Occipital lobe (tissue), 3 donors: ENCODE measurements at places on chromosomes 5 and 9.

DNA sequence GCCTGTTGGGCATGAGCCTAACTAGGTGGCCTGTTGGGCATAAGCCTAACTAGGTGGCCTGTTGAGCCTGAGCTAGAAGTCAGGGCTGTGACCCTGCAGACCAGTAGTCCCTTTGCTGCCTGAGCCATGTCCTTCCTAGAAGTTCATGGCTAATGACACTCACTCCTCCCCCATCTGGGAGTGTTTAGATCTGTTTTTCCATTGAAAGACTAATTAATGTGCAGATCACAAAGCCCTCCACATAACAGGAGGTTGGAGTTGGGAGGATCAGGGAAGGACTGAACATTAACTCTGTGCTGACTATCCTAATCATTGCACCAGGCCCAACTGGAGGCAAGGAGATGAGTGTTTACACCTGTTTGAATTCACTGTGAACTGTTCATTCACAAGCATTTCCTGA, 27.6 kb downstream of the SLC25A48 start:
- no peak for DNase-seq

DNA sequence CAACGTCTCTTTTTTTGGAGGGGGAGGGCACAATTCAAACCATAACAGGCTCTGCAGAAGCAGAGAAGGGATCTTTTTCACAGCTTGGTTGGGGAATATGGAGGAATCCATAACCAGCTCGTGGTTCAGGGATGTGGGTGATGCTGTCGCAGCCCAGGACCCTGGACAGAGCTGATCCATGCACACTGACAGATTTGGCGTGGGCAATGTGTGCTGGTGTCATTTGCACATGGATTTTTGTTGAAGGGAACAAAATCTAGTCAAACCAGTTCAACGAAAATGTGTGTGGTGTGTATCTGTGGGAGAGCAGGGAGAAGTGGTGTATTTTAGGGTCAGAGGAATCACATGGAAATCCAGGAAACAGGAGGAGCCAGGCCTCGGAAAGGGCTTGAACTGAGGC, 4.2 kb downstream of the DOCK2 start:
- no peak for DNase-seq

GRCh38 chr5:142845402-142845921, 75.3 kb downstream of the ARHGAP26 start:
- no peak for DNase-seq

GRCh38 chr5:51559921-51560658, 176.8 kb downstream of the ISL1 start:
- no peak for DNase-seq

GRCh38 chr5:62569470-62569869, 9.1 kb upstream of the LRRC70 start:
- DNase-seq: no peak

- no peak for DNase-seq
These were observed 28.9 kb downstream of the FYB1 start for GRCh38 chr5:39190311-39191102.

- DNase-seq: no peak
These were observed 239.4 kb downstream of the NSG2 start for GRCh38 chr5:174284873-174285272.

GRCh38 chr9:95077053-95077765, 240.3 kb downstream of the FANCC start:
- DNase-seq: no peak

- no peak for DNase-seq
These were observed 221.5 kb upstream of the PANK3 start for GRCh38 chr5:168800701-168801100.

- DNase-seq: no peak
These were observed 310.4 kb downstream of the ACTL7B start for GRCh38 chr9:108545436-108545835.

DNA sequence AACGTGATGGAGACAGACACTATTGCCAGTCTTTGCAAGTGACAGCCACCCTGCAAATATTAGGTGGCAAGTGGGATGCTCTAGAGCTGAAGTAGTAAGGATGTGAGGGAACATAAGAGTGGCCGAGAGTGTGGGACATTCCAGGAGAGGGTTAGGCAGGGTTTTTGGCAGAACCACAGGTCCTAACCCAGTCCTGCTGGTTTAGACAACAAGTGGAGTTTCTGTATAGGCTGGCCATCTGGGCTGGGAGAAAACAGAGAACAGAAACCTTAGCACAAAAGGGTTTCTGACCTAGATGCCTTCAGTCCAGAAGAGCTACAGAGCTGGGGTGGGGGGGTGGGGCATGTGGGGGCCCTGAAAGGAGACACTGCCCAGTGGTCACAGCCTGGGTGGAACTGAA, 107.4 kb downstream of the TMEM174 start:
- DNase-seq: no peak

- no peak for DNase-seq
These were observed 233.7 kb upstream of the ADRA1B start for GRCh38 chr5:159682623-159683022.

DNA sequence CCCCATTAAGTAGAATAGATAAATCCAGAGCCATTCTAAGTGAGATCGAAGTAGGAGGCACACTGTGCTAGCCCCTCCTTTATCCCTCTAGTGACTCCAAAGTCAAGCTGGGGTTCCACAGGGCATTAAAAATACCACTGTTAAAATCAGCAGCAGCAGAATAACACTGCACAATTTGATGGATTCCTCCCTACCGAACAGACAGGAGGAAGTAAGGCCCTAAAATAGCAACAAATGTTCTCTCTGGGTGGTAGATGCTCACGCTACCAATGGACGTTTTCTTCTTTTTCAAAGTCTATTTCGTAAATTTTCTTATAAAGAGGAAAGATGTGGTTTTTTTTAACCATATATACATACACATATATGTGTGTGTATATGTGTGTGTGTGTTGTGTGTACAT, 54.4 kb downstream of the FBXW11 start:
- DNase-seq: no peak

GRCh38 chr9:122468735-122469134, 9.0 kb downstream of the OR1J1 start:
- no peak for DNase-seq

- no peak for DNase-seq
These were observed 352.6 kb upstream of the PANK3 start for GRCh38 chr5:168931638-168932345.

- DNase-seq: no peak
These were observed 9.9 kb downstream of the PAPPA start for GRCh38 chr9:116163293-116164055.

DNA sequence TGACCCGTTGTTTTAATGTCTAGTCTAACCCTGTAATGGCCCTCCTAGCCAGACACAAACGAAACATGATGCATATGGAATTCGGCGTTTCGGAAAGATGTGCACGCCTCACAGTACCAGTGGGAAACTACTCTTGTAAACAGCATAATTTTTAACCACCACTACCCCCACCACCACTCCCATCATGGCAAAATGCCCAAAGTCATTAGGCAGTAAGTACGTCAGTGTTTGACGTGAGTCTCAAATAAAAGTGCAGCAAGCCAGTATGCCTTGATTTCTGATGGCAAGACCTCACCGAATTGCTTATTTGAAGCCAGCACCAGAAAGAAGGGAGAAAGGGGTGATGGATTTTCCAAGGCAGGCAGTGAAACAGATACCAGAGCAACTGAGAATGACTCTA, 71.4 kb downstream of the ADRB2 start:
- DNase-seq: no peak

- DNase-seq: no peak
These were observed 47.6 kb downstream of the RGS3 start for GRCh38 chr9:113511047-113511521.

- DNase-seq: peak; percentile 52
These were observed 959 bp upstream of the FBXL17 start for GRCh38 chr5:108382784-108383330.

DNA sequence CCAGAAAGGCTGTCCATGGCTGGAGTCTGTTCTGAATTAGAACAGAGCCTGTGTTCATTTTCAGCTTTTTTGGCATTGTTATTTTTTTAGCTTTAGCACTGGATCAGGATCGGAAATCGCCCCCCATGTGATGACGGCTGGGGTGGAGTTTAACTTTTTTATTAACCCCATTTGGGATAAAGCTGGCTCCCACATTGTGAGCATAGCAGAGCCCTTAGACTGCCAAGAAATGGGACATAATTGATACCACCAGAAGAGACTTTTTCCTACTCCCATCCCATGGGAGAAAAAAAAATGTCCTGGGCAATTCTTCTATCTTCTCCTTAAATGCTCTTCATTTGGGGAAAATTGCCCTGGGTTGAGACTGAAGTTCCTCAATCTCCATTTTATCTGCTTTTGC, 52.4 kb downstream of the SLIT3 start:
- no peak for DNase-seq

DNA sequence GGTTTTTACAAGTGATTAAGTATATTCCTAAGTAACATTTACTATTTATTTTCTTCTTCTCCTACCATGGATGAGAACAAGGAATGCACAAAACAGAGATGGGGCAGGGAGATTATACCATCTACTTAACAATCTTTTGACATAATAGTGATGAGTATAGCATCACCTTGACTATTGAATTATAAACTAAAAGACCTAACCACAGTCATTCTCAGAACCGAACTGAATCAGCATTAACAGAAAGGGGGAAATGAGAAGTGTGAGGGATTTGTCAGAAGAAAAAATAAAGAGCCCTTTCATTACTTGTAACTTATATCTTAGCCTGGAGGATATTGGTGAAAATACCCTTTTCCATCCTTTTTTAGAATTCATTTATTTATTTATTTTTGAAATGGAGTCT, 21.9 kb downstream of the OR2Y1 start:
- no peak for DNase-seq

DNA sequence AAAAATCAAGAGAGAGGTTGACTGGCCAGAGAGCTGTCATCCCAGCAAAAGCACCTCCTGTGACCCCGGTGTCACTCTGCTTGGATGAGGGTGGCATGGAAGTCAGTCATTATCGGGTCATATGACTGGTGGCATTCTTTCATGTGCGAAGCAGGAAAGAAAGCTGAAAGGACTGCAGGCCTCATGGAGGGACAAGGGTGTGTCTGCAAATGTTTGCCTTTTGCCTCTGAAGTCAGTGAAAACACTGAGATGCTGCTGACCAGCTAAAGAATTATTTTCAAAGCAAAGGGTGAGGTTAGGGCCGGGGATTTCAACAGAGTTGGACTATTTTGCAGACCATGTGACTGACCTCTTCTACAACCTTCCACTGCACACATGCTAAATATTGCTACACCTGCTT, 298.3 kb downstream of the CSNK1G3 start:
- DNase-seq: no peak

DNA sequence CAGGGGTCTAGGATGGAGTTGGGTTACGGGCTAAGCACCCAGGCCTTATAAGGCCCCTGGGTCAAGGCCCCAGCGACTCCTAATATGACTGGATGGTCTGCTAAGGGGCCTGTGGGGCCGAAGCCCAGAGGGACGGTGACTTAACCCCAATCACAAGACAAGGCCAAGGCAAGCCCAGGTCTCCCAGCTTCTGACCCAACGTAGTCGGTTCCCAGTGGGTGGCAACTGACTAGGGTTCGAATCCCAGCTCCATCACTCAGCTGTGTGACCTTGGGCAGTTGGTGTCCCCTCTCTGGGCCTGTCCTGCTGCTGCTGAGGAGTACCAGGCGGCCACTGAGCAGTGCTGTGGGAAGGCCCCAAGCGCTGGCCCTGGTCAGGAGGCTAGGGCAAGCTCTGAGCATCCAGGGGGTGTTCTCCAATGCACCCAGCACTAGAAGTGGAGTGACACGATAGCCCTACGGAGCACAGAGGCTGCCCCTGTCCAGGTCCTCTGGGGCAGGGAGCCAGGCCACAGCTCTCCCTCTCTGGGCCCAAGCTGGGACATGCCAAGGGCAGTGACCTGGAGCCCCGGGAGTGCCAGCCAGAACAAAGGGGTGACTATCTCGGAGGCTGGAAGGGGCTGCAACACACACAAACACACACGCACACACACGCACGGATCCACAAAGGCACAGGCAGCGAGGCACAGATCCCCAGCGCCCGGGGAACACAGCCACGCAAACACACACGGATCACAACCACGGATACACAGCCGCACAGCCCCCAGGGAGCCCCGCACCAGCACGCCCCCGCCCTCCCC, 512 bp downstream of the AK1 start:
- no peak for DNase-seq

DNA sequence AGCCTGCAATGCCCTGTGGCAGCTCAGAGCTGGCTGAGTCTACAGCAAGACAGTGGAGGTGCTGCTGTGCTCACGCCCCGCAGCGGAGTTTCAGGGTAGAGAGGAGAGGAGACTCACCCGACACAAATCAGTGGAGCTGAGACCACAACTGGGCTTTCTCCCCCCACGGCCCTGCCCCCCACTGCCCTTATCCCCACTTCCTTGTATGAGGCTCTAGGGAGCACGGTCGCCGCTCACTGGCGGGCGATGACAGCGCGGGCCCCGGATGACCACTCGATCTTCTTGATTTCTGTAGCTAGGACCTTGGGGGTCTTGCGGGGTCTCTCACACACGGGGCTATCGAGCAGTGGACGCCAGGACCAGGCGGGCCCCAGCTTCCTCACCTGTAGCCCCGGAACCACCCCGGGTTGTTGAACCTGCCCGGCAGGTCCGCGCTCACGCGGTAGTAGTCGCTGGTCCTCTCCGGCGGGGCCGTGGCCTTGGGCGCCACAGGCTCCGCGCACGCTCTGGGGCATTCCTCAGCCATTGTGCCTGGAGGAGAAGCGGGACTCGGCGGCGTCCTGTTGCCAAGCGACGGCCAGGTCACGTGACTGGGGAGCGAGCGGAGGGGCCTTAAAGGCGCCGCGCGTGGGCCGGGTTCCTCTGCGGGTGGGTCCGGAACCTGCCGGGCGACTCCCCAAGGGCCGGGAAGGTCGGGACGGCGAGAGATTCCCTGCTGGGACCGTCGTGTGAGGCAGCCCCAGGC, 984 bp upstream of the MRPS2 start:
- peak; percentile 90 for DNase-seq

DNA sequence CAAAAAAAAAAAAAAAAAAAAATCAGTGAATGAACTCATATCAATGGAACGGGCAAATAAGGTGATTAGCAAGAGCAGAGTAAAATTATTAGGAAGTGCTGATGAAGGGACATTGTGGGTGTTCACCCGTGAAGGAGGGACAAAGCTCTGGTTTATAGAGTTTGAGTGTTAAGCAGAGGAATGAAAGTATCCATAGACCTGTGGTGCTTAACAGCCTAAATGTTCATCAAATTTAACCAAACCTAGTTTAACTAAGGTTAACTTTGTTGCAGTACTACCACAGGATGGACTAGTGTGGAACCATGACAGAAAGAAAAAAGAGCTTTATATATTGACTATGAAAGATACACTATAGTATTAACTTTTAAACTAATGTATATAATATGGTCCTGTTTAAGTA, 44.1 kb upstream of the TNFAIP8 start:
- no peak for DNase-seq

DNA sequence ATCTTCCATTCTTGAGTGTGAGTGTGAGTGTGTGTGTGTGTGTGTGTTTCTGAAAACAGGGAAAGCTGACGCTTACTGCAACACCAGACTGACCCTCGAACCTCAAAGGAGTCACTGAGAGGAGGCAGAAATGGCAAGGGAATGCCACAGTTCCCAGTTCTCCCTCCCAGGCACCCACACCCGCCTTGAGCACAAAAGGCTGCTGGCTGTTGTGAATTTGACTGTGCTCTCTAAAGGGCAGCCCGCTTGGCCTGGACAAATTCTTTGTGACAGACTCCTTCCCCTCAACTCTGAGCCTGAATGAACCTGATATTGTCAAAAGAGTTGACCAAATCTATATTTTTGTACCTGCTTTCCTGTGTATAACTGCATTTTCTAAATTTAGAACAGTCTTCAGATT, 245.7 kb upstream of the IRX2 start:
- no peak for DNase-seq
